Central memory CD8-positive, alpha-beta T cell (primary cell): ENCODE measurements at places on chromosomes 1 and 21.

DNA sequence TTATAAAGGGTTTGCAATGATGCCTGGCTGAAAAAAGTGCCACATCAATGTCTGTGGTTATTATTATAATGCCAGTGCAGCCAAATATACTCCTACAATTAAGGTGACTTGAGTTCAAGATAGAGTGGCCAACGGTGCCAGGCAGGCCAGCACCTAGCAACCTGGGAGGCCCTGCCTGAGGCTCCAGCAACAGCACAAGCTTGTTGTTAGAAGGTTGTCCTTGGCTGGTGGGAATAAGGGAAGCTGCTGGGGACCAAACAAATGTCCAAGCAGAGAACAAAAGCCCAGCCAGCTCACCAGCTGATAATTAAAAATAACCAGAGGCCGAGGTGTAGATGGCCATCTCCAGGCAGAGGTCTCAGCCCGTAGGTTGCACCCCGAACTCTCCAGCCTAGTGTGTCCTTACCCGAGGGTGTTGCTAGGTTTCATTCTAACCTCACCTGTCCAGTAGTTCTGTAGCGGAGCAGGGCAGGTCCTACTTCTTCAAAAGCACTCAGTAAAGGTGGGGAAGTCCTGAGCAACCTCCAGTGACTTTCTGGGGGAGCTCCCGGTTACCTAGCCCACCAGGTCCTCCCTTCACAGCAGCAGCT is 1.9 kb downstream of the TMPRSS2 start:
- no peak for DNase-seq

- DNase-seq: no peak
Measured at GRCh38 chr1:20978413-20978812, 191.3 kb upstream of the HP1BP3 start.

DNA sequence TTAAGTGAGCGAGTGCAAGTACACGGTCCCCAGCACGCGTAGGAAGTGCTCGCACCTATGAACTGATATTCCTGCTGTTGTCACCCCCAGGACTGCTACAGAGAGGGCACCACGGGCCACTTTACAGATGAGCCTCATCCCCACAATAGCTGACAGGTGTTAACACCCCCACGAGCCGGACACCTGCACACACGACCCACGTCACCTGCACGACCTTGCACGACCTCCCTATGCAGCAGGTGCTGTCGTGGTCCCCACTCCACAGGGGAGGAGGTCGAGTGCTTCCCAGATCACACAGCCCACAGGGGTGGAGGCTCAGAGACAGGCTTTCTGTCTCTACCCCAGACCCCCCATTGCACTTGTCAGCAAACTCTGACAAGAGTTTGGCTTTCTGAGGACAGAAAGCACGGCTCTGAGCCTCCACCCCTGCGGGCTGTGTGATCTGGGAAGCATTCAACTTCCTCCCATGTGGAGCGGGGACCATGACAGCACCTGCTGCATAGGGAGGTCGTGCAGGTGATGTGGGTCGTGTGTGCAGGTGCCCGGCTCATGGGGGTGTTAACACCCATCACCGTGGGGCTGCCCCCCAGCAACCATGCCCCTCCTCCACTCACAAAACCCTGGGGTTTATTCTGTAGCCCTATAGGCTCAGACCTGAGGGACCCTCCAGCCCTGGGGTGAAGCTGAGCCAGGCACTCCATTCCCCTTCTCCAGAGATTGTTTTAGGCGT is 80.8 kb downstream of the MATN1 start:
- no peak for DNase-seq

GRCh38 chr1:53949023-53949990 is 3.2 kb downstream of the LRRC42 start:
- DNase-seq: no peak

DNA sequence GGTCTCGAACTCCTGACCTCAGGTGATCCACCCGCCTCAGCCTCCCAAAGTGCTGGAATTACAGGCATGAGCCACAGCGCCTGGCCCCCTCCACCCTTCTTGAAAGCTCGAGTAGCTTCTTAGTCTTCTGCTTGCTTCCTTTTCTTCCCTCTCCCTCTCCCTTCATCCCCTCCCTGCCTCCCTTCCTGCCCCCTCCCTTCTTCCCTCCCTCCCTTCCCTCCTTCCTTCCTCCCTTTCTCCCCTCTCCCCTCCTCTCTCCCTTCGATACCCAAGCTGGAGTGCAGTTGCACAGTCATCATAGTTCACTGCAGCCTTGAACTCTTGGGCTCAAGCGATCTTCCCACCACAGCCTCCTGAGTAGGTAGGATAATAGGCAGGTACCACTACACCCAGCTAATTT is 11.8 kb downstream of the KHDRBS1 start:
- no peak for DNase-seq

- DNase-seq: no peak
Measured at GRCh38 chr1:229848752-229849677, 218.0 kb upstream of the GALNT2 start.

- DNase-seq: no peak
Measured at GRCh38 chr21:33377221-33377920, 25.8 kb upstream of the IFNGR2 start.

GRCh38 chr1:17717594-17718535 is 37.3 kb upstream of the ACTL8 start:
- DNase-seq: no peak

DNA sequence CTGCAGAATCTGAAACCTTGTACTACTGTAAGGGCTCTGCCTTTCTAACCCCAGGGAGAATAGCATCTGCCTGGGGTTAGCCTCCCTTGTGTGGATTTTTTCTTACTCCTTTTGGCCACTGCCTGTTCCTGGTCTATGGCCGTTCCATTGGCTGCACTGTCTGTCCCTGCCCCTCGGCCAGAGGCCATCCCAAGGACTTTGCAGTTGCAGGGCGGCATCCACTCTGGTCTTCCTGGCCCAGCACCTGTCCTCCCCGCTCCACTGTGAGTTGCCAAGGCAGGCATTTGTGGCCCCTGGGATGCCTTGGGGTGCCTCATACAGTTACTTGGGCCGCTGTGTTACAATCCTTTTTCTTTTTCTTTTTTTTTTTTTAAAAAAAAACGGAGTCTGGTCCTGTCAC is 45.8 kb downstream of the PDE9A start:
- DNase-seq: no peak

DNA sequence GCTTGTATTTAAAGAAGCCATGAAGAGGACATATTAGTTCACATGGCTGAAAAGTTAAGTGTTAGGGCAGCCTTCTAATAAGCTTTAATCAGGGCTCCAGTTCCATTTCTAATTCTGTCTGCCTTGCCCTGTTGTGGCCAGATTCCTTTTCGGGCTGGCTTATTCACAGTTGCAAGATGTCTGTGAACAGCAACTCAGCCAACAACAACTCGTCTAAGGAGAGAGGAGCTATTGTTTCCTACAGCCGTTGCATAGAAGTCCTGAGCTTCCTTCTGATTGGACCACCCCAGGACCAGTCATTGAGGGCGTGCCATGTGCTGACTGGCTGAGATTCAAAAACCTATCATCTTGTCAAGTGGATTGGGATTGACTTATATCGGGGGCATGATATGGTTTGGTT is 18.6 kb upstream of the COQ8A start:
- no peak for DNase-seq

GRCh38 chr1:15063783-15064182 is 89.8 kb upstream of the TMEM51 start:
- DNase-seq: no peak

DNA sequence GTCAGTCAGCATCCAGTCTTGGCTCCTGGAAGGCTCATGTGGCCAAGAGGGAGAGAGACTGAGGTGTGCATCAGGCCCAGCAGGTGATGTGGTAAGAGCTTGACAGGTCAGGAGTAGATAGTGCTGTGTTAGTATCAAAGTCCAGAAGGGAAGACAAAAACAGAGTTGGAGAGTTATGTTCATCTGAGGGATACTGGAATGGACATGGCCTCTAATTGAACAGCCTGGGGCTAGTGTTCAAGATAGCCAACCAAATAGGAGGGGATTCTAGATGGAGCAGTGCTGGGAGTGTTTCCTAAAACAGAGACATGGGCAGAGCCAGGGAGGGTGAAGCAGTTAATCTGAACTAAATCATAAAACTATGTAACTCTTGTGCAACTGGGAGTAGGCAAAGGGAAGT is 120.7 kb upstream of the MARK1 start:
- DNase-seq: no peak

GRCh38 chr1:31645274-31645568 is 545 bp upstream of the PEF1 start:
- no peak for DNase-seq

- no peak for DNase-seq
Measured at GRCh38 chr21:34278451-34278850, 85.4 kb upstream of the KCNE2 start.

- no peak for DNase-seq
Measured at GRCh38 chr21:31596055-31596454, 63.4 kb upstream of the SOD1 start.

DNA sequence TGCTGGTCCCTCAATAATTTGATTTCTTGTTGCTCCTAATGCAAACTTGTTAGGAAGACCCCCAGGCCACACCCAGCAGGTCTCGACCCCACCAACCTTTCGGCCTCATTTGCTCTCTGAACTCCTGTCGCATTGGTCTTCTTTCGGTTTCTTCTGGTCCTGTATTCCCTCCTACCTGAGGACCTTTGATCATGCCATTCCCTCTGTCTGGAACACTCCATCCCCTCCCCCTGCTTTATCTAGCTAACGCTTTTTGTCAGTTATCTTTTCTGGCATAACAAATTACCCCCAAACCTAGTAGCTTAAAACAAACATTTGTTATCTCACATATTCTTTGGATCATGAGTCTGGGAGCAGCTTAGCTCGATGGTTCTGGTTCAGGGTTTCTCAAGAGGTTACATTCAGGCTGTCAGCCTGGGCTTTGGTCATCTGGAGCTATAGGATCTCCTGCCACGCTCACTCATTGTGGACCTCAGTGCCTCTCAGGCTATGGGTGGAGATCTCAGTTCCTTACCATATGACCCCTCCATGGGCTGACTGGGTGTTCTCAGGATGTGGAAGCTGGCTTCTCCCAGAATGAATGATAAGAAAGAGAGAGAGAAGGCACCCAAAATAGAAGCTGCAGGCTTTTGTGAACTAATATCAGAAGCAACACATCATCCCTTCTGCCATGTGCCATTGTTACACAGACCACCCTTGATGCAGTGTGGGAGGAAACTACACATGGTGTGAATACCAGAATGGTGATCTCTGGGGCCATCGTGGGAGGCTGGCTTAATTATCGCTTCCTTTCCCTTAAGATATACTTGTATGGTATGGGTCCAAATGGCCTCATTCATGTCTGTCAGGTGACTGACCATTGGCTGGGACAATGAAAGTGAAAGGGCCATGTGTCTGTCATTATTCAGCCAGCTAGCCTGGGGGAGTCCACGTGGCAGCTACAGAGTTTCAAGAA is 29.1 kb upstream of the BCAR3 start:
- no peak for DNase-seq

- no peak for DNase-seq
Measured at GRCh38 chr1:113913312-113913668, 8.2 kb downstream of the DCLRE1B start.

GRCh38 chr21:44024887-44025353 is 12.8 kb downstream of the TRAPPC10 start:
- no peak for DNase-seq

DNA sequence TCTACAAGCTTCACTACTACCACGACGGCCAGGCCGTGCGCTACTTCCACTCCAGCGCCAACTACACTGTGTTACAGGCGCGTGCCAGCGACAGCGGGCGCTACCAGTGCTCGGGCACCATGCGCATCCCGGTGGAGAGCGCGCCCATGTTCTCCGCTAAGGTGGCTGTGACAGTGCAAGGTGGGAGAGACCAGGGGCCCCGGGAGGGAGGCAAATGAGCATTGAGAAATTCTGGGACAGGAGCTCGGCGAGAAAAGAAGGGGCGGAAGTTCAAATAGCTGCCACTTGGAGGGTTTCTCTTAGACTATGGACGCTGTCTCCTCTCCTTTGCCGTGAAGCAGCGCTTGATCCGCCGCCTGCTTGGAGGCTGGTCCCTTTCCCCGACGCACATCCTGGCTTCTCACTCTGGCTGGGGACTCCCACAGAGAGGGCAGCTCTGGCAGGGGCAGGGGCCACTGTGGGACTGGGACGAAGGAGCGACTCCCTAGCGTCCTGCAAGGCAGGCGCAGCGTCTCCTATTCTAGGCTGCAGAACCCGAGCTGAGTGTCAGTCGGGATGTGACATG is 4.6 kb downstream of the FCRLB start:
- DNase-seq: no peak
